Stimulated activated CD4-positive, alpha-beta T cell treated with anti-CD3 and anti-CD28 coated beads, Interleukin-1b, Interleukin-23, amount 100 ng/mL, for 1 hour (primary cell): ENCODE measurements at places on chromosomes 12 and 14.

DNA sequence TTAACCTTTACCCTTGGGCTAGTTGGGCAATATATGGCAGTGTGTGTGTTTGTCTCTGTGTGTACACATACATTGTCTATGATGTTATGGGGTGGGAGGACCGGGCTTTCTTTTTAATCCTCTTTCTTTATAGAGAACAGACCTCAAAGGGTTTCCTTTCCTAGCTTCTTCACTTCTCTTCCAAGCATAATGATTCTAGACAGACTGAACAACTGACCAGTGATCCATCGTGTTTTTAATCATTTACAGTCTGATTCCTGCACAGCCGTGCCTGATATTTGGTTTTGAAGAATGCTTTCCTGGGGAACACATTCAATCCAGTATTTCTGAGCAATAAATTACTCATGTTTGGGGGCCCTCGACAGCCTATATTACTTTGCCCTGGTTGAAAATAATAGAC lies 481.1 kb upstream of the DCN start:
- no peak for DNase-seq

DNA sequence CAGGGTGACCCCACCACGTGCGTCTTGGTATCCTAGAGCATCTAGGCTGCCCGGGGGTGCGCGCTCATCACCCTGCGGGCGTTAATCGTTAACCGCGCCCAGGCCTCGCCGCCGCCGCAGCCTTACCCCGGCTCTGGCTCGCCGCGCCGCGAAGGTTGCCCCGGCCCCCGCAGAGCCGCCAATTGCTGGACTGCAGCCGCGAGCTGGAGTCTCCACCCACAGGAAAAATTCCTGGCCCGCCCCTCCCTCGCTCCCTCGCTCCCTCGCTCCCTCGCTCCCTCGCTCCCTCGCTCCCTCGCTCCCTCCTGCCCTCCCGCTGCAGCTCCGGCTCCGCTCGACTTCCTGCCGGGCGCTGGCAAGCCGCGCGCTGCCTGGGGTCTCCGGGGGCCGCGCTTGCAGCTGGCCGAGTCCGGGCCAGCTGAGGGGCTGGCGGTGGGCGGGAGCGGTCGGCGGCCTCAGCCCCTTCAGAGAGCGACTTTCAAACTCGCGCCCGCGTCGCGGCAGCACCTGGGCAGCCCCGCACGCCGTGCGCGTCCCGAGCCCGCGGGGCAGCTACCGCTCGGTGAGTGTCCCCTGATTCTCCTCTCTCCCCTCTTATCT lies at the start of gene PLEKHG3:
Gene PLEKHG3, plus strand, starts transcription at position 282 of the 600 bp plus-strand sequence. CDS start 23,208 bp downstream, outside the sequence.
- no peak for DNase-seq

DNA sequence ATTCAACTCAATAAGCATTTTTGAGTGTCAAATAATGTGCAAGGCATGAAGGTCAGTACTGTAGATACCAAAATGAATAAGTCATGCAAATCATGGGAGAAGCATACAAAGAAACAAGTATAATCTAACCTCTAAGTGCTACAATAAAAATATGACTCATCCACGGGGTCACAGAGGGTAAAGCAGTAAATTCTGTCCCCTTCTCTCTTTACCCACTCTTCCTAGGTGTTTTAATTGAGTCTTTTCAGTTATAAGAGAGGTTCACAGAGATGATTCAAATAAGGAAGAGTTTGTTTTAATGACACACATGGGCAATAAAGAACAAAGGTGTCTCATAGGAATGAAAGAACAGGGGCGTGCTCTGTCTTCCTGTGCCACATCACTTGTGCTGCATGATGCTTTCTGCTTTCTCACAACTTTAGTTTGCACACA lies 71.5 kb upstream of the DAAM1 start:
- no peak for DNase-seq

GRCh38 chr12:121096199-121096798 lies 36.4 kb upstream of the P2RX7 start:
- no peak for DNase-seq

DNA sequence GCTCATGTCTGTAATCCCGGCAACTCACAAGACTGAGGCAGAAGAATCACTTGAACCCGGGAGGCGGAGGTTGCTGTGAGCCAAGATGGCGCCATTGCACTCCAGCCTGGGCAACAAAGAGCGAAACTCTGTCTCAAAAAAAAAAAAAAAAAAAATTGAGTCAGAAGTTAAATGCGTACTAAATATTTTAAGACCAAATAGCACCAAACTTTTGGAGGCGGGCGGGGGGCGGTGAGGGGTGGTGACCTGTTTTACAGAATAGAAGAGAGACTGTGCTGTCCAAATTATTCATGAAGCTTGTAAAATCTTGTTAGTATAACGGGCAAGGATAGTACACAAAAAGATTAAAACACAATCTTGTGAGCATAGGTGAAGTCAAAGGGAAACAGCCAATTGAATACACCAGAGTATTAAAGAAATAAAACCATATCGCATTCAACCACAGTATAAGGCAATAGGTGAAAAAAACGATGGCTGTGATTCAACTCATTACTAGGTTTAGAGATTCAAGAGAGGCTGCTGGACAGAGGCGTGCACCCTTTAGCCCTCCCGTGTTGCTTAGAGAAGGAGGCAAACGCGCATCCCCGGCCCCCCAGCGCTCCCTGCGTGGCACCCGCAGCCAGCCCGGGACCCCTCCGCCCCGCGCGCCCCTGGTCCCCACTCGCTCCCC lies 571 bp downstream of the ZNF891 start:
- DNase-seq: no peak

DNA sequence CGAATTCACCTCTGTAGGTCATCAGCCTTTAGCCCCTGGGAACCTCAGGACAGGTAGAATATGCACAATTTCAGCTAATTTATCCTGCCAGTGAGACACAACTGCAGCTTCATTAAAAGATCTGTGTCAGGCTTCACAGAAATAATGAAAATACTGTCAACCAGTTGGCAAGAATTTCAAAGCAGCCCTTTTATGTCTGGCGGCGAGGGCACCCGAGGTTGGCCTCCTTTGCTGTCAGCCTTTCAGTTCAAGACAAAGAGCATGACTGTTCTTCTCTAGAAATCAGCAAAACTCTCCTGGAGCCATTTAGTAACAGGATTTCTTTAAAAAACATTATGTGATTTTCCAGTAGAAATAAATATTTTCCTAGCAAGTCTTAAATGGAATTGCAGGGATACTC lies 75.9 kb downstream of the BBS10 start:
- DNase-seq: no peak

- no peak for DNase-seq
Measured at GRCh38 chr12:69998922-69999321, 173.9 kb downstream of the MYRFL start.

DNA sequence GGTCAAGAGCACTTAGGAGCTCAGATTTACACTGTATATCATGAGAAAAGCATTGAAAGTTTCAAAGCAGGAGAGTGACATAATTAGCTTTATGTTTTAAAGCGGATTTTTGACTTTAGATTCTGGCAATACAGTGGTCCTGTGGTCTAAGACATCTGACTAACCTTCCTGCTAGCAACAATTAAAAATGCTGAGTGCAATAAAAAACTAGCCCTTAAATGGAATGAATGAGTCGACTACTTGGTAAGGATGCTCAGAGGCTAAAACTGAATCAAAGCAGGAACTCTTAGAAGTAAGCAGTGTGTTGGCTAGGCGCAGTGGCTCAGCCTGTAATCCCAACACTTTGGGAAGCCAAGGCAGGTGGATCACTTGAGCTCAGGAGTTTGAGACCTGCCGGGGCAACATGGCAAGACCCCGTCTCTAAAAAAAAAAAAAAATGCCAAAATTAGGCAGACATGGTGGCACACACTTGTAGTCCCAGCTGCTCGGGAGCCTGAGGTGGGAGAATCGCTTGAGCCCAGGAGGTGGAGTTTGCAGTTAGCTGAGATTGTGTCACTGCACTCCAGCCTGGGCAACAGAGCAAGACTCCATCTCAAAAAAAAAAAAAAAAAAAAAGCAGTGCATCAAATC lies 18.9 kb downstream of the BICD1 start:
- DNase-seq: no peak

DNA sequence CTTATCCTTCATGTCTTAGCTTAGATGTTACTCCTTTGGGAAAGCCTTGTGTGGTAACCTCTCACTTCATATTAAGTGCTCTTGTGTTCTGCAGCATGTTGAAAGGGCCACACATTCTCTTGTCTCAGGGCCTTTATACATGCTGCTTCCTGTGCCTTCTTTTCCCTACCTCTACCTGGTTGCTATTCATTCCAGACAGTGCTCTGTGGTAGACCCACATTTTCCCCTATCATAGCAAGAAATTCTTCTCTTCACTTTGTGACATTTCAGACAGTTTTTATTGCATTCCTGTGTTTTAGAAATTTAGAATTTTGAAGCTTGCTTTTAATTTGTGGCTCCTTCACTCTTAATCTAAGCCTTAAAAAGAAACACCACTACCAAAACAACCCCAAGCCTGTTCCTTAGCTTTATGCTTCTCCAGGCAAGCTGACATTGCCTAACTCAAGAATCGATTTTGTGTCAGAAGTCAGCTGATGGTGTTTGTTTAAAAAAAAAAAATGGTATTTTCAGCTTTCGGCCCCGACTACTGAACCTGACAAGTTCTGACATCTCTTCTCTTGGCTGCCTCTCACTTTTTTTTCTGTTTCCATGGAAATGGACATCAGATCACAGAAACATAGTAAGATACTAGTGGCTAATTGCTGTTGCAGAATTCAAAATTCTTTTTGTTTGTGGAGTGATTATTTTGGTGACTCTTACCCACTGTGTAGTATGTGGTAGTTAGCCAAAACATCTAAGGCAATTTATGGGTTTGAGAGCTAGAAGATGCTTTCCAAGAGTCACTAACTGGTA lies 156.3 kb downstream of the NUBPL start:
- DNase-seq: no peak

GRCh38 chr14:79483477-79484388 lies 727.6 kb downstream of the DIO2 start:
- DNase-seq: no peak

GRCh38 chr14:31030469-31030868 lies 4.3 kb upstream of the STRN3 start:
- no peak for DNase-seq

DNA sequence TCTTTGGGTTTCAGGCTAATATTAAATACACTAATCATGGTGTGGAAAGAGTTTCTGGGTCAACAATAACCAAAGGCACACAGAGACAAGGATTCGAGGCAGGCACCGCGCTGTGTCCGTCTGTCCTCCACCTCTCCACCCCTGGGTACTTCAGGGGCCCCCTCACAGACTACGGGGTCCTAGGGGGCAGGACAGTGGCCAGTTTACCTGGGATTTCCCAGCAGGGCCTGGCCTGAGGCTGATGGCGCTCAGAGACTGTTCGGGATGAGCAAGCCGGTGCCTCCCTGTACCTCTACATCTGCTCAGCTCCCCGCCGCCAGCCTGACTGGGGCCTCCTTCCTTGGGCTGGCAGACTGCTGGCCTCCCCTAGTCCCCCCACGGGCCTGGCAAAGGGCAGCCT lies 18.1 kb upstream of the EIF5 start:
- DNase-seq: no peak

- no peak for DNase-seq
Measured at GRCh38 chr12:60240891-60241290, 645.1 kb downstream of the SLC16A7 start.

DNA sequence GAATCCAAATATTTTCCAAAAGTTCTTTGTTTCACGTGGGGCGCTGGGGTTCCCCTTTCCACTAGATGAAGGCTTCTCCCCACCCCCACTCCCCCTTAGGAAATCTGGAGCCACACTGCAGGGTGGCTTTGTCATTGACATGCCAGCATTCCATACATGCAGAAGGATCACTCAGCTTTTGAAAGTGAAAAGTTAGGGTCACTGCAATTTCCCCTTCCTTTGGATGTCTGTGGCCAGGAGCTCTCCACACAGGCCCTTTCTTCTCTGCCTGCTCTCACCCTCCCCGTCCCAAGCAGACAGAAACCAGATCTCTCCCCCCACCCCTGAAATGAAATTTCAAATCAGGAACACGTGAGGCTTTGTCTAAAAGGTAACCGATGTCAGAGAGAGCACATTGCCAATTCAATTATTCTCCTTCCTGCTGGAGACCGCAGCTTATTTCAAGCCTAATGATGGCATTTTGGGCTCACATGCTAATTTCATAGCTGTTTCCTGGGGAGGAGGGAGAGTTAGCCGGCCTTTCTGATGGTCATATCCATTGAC lies 153.9 kb upstream of the RFLNA start:
- DNase-seq: no peak

DNA sequence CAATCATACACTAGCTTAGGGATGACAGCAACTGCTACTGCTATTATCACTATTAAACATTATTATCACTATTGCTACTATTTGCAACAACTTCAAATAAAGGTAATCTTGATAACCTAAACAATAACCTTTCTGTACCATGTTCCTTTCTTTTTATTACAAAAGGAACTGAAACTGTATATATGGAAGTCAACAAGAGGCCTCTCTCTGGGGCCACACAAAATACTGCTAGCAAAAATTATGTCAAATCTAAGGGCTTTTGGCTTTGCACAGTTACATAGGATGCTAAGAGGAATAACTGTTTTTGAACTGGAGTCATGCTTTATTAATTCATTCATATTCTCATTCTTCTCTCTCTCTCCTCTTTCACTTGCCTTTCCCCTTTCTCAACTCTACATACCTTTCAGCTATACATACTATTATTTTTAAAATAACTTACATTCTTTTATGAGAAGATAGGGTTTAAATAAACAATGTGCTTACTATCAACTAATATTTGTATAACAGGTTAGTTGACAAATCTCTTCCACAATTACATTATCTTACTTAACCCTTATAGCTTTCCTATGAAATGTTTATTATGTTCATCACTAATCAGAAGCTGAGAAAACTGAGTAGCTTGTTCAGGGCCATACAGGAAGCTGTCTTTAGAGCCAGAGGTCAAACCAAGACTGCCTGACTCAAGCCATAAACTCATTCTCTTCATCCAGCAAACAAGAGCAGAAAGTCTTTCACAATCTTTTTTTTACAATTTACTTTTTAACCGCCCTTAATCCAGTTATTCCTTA lies 25.7 kb downstream of the SPTSSA start:
- DNase-seq: no peak

- no peak for DNase-seq
Measured at GRCh38 chr12:96302687-96303310, 97.4 kb downstream of the CDK17 start.

- no peak for DNase-seq
Measured at GRCh38 chr12:43406801-43407200, 145.2 kb downstream of the ADAMTS20 start.

- no peak for DNase-seq
Measured at GRCh38 chr12:119835068-119835467, 42.1 kb downstream of the CIT start.

GRCh38 chr12:91419809-91420208 lies 237.2 kb upstream of the DCN start:
- DNase-seq: no peak

- no peak for DNase-seq
Measured at GRCh38 chr12:46533723-46534122, 161.2 kb upstream of the SLC38A2 start.

DNA sequence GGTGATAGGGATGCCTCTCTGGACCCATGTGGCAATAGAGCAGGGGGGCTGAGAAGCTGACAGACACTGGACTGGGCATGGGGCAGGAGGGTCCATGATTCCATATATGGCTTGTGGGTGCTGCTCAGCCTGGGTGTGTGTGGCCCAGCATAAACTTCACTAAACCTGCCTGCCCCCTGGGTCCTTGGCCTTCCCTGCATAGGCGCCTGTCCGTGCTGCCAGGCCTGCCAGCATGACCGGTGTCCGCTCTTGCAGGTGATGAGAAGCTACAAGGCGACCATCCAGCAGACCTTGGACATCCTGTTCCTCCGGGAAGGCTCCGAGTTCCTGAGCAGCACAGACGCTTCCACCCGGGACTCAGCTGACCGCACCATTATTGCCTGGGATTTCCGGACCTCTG lies 61.6 kb downstream of the BEGAIN start:
- no peak for DNase-seq

- DNase-seq: no peak
Measured at GRCh38 chr12:105622846-105623736, 292.6 kb downstream of the C12orf75 start.
